ENCODE measurements at places on chromosomes 1 and 21.
A peak's percentile ranks its signal among the peaks of the same experiment; 100 is the strongest.

- no peak for DNase-seq
Measured at GRCh38 chr1:200317236-200317635, 92.6 kb downstream of the ZNF281 start.

DNA sequence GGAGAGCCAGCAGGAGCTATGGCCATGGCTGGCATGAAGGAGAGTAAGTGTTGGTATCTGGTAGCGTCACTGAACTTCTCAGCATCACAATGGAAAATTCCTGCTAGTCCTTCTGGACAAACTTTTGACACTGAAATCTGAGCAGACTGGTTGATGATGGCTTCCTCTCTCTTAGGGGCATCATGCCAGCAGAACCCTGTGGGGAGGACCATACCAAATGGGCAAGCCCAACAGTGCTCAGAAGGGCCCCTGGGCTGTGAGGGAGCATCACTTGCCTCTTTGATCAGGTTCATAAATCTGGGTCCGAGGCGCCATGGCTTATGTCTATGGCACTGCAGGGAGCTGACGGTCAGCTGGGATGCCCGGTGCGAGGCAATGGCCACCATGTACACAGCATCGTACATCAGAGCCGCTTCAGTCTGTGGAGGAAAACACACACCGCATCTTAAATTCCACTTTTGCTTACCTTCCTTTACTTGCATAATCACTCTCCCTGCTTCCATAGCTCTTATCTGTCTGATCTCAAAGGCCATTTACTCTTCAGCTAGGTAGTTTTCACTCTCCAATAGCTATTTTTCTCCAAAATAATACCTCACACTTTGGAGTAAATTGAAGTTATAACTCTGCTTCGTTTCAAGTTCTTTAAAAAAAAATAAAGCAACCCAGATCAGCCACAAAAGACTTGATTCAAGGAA is 297.1 kb downstream of the GRIK1 start:
- DNase-seq, result no peak

- no peak for DNase-seq
Measured at GRCh38 chr1:109722908-109723691, 11.0 kb downstream of the GSTM5 start.

GRCh38 chr1:198933515-198934222 is 294.8 kb downstream of the PTPRC start:
- DNase-seq, result no peak

DNA sequence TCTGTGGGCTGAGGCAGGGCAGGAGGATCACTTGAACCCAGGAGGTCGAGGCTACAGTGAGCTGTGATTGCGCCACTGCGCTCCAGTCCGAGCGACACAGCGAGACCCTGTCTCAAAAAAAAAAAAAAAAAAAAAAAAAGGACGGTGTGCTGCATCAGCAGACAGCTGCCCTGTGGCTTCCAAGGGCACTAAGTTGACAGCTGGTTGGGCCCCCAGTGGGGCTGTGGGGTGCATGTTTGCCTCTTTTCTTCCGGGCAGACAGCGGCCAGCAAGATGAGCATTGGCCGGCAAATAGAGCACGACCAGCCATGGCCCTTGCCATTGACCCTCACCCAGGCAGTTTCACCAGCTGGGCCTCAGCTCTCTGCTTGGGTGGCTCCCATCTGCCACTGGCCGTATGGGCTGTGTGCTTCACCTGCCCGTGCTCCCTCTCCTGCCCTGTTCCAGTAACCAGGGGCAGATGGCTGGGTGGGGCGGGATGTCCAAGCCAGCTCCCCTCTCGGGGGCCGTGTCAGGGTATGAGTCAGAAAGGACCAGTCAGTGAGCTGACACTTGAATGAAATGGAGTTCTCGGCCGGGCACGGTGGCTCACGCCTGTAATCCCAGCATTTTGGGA is 12.3 kb upstream of the SLC25A34 start:
- no peak for DNase-seq

GRCh38 chr1:210384625-210385024 is 55.9 kb downstream of the HHAT start:
- DNase-seq, result no peak

- no peak for DNase-seq
Measured at GRCh38 chr1:102097451-102097850, 100.7 kb upstream of the OLFM3 start.

DNA sequence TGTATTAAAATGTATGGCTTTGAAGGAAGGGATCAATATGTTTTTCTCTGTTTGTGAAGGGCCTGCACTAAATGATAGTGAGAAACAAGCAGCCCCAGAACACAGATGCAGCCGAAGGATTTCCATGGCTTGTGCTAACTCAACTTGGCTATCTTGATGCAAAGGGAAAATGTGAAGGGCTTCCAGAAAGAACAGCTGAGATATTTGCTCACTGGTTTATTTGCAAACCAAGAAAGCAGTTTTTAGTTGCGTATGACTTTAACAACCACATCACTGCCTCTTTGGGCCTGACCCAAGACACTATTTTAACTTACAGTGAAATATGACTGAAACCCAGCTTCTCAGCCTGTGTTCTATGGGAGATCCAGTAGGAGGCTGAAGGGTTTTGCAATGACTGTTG is 369.9 kb downstream of the SETD4 start:
- no peak for DNase-seq

DNA sequence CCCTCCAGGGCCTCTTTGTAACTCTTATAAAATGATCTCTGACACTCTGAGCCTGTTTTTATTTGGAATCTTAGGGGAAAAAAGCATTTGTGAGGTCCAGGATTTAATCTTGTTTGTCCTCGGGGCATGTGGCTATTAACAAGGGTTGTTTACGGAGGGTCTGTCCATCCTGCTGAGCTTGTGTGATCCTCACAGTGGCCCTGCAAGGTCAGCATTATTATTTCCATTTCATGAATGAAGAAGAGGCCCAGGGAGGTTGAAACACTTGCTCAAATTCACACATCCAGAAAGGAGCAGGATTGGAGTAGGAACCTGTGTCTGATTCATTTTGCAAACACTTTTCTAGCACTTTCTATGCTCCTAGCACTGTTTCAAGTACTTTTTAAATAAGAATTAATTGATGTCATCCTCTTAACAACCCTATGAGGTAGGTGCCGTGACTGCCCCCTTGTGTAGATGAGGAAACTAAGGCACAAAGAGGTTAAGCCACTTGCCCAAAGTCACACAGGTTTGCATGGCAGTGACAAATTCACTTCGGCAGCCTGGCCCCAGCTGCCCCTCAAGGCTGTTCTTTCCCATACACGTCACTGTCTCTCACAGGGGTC is 178.9 kb downstream of the MIS18A start:
- DNase-seq, result no peak

GRCh38 chr1:182681568-182681912 is 2.8 kb downstream of the RGS8 start:
- no peak for DNase-seq

GRCh38 chr1:198560161-198560560 is 19.7 kb upstream of the ATP6V1G3 start:
- DNase-seq, result no peak

- no peak for DNase-seq
Measured at GRCh38 chr1:29903548-29904166, 667.3 kb downstream of the PTPRU start.

DNA sequence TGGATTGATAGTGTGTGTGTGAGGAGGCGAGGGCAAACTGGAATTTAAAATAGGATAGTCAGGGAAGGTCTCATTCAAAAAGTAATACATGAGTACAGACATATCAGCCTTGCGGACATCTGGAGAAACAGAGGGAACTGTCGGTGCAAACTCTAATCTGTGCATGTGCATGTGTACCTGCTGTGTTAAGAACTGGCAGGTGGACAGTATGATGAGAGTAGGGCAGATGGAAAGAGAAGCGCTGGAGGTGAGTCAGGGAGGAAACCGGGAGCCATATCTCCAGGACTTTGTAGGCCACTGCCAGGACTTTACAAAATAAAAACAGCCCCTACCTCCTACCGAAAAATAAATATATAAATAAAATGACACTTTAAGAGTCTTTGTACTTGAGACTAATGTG is 31.3 kb upstream of the MYBPHL start:
- DNase-seq, result no peak

GRCh38 chr1:112058815-112059450 is 69.5 kb upstream of the KCND3 start:
- DNase-seq, result no peak

DNA sequence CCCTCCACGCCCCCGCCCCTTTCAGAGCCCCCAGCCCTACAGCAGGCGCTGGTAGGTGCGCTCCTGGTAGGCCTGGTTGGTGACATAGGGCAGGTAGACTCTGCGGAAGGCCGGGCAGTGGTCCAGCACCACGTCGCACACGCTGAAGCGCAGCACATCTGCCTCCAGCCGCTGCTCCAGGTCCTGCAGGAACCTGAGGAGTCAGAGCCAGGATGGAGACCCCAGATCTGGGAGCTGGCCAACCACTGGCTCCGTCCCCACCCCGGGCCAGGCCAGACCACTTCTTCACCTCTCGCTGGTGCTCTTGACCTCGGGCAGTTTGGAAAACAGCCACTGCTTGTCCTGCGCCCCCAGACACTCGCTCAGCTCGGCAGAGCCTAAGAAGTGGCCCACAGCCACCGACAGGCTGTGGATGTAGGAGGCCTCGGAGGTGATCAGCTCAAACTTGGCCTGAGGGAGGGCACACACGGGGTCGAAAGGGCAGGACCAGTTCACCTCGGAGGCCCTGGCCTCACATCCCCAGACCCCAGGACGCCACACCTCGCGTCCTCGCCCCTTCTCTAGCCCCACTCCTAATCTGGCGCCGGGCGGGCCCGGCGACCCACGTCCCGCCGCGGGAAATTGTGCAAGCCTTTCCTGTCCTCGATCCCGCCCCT is 6.4 kb downstream of the ARHGEF19 start:
- DNase-seq, result no peak

DNA sequence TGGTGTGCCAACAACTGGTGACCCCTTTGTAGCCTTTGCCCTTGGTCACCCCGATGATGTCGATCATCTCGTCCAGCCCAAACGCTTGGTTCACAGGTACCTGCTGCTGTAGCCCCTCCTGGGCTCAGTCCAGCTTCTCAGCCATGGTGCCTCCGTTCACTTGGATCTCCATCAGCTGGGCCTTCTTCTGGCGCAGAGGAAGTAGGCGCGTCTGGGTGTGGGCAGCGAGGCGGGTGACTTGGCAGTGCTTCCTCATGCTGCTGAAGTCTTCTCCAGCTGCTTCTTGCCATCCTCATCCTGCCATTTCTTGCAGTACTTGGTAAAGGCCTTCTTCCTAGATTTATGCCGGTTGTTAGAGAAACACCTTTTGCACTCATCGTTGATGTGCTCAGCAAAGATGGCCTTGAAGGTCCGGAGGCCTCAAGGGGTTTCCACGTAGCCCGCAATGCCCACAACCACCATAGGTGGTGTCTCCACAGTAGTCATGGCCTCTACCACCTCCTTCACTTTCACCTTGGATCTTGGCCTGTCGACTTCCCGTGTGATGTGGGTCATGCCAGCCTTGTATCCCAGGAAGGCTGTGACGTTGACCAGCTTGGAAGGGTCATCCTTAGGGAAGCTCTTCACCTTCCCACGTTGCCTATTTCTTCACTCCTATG is 13.0 kb downstream of the DOP1B start:
- no peak for DNase-seq

DNA sequence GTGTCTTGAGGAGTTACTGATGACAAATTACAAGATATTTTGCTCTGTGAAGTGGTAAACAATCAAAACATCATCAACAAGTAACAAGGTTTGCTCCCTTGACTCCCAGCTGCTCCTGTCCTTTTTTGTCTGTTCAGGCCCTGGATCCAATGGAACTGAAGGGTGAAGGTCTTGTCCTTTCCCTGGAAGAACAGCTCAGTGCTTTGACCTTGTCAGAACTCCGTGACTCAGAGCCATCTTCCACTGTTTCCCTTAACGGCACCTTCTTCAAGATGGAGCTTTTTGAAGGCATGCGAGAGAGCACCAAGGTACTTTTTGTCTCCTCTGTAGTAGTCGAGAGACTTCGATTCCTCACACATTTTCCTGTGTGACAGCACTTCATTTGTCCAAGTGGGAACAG is 29.0 kb downstream of the TRIM45 start:
- DNase-seq, result no peak

- no peak for DNase-seq
Measured at GRCh38 chr21:17454315-17455027, 58.4 kb upstream of the CXADR start.

DNA sequence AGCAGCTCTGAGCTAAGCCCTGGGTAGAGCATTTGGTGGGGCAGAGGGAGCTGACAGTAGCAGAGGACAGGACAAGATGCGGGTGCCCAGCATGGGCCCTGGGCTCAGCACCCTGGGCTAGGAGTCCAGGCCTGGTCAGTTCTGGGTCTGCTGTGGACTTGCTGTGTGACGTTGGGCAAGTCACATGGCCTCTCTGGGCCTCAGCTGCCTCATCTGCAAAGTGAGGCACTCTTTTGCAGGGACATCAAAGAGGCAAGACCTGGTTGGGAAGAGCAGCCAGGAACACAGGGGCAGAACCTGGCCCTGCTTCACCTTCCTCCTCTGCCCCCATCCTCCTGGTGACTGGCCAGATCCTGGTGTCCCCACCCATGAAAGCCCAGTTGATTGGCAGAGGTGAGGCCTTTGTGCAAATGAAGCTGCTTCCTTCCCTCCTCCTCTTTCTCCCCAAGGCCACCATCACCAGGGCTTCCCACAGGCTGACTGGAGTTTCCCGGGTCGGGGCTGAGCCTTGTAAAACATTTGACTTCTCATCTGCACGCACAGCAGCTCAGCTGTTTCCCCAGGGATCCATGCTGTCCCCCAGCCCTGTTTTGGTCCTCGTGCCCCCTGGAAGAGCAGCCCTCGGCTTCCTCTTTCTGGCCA is 350.5 kb downstream of the MATN1 start:
- DNase-seq, result no peak

GRCh38 chr1:62625415-62625814 is 28.1 kb downstream of the ANGPTL3 start:
- DNase-seq, result peak; percentile 20

- DNase-seq, result no peak
Measured at GRCh38 chr1:67262735-67263134, 44.9 kb upstream of the IL12RB2 start.

DNA sequence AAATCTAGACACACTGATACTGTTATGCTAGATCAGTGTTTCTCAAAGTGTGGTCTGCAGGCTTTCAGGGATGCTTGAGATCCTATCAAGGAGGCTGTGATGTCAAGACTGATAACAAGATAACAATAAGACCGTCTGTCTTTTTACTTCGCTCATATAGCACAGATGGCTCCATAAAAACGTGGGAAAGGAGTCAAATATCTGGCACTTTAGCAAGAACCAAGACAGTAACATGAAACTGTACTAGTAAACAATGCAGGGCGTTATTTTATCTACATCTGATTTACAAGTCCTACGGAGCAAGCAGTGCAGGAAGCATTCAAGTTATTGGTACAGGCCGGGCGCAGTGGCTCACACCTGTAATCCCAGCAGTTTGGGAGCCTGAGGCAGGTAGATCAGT is 3.6 kb upstream of the SPRR3 start:
- no peak for DNase-seq

DNA sequence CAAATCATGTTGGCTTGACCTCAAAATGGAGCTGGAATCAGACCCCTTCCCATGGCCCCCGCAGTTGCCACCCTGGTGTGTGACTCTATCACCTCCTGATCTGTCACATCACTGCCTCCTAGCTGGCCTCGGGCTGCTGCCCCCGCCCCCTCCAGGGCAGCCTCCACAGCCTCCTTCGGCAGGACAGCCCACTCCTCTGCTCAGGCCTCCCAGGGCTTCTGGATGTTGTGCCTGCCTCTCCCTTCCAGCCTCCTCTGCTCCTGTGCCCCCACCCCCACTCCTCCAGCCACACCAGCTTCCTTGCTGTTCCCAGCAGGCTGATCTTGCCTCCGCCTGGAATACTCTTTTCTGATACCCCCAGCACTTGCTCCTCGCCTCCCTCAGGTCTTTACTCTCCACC is 134.4 kb upstream of the EDN2 start:
- DNase-seq, result no peak

- no peak for DNase-seq
Measured at GRCh38 chr1:62918700-62919099, 134.8 kb downstream of the ATG4C start.

Measured in GM13977 (cell line).